ENCODE measurements at places on chromosomes 6 and 20. TPM values are rescaled to one million over a fixed set of nuclear protein-coding genes. Genes with fewer than 3 reads are reported as not detected.

GRCh38 chr6:147087641-147088040, 116.6 kb upstream of the STXBP5 start:
- H3K4me1 ChIP-seq, result peaks cover 2% of the 10 kb centered on the region
- DNase-seq, result no peak
- no peak overlapping the region for H3K27ac ChIP-seq

DNA sequence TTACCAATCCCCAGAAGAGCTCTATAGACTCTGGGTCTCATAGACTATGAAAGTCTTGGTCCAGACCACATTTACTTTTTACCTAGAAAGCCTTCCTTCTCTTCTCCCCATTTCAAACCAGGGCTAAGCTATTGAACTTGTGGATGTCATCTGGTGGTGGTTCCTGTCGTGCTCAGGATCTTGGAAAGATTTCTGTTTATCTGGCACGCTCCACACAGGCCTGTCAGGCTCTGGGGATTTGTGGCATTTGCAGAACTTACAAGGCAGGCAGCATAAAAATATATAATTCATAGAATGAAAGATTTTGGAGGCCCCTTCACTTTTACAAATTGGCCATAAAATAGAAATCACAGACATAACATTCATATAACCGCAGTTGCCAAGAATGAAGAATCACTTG, 188.1 kb downstream of the UST start:
- H3K27me3 ChIP-seq, result peaks cover 9% of the 10 kb centered on the region
- no peak for DNase-seq
- no peaks in the 10 kb centered on the region for H3K36me3 ChIP-seq
- no peak overlapping the region for H3K4me3 ChIP-seq
- no peak overlapping the region for H3K27ac ChIP-seq

GRCh38 chr20:3367089-3367488, 40.4 kb downstream of the DNAAF9 start:
- H3K27me3 ChIP-seq, result no peaks in the 10 kb centered on the region
- H3K36me3 ChIP-seq, result peaks cover 16% of the 10 kb centered on the region
- peaks cover 7% of the 10 kb centered on the region for H3K4me1 ChIP-seq
- no peak for DNase-seq

PNLDC1 gene
- total RNA-seq, result 0.96 TPM

DNA sequence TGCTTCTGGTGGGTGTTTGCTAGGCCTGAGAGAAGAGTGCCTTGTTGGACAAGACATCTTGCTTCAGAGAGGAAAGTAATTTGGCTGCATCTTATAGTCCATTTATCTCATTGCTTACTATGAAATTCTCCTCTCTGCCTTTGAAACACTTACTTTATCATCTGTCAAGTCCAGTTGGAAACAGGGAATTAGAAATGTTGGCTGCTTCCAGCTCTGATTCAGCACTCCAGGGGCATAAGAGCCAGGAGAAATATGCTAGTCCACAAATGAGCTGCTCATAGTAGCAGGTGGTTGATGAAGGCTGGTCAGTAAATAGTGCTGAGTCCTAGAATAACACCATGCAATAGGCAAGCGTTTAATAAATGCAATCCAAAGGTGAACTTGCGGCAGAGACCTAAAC, 227.1 kb downstream of the SLC35F1 start:
- no peak overlapping the region for H3K27ac ChIP-seq
- H3K4me3 ChIP-seq, result no peak overlapping the region
- no peaks in the 10 kb centered on the region for H3K36me3 ChIP-seq
- peaks cover 6% of the 10 kb centered on the region for H3K27me3 ChIP-seq
- H3K4me1 ChIP-seq, result no peaks in the 10 kb centered on the region

GRCh38 chr20:21918398-21918797, 212.9 kb downstream of the PAX1 start:
- no peak overlapping the region for H3K4me3 ChIP-seq
- H3K4me1 ChIP-seq, result no peaks in the 10 kb centered on the region
- DNase-seq, result no peak

- no peak overlapping the region for H3K27ac ChIP-seq
- DNase-seq, result no peak
- no peak overlapping the region for H3K4me3 ChIP-seq
- no peaks in the 10 kb centered on the region for H3K36me3 ChIP-seq
These were observed 44.0 kb upstream of the SLC22A16 start for GRCh38 chr6:110520209-110520965.

WFDC10B gene
- total RNA-seq, result not detected

GRCh38 chr6:105034470-105034869, 77.6 kb downstream of the LIN28B start:
- no peak for DNase-seq
- no peaks in the 10 kb centered on the region for H3K4me1 ChIP-seq
- H3K27ac ChIP-seq, result no peak overlapping the region
- no peaks in the 10 kb centered on the region for H3K36me3 ChIP-seq
- no peak overlapping the region for H3K4me3 ChIP-seq

DNA sequence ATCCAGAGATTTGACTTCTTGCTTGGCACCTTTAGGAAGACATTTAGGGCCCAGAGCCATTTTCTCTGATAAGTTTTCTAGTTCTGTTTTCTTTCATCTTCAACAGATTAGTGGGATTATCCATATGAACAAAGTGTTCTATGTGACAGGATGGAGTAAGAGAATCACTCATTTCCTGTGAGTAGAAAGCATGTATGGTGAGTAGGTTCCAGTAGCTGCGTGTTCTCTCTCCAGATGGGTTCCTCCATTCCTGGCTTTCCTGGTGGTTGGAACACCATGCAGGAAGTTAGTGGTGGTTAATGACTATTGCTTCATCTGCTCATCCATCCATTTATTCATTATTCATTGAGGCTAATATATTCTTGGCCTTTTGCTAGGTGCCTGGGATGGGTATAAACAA, 54.0 kb downstream of the EFCAB8 start:
- no peak for DNase-seq
- H3K27me3 ChIP-seq, result no peaks in the 10 kb centered on the region
- H3K36me3 ChIP-seq, result peaks cover 7% of the 10 kb centered on the region
- no peak overlapping the region for H3K4me3 ChIP-seq
- no peaks in the 10 kb centered on the region for H3K4me1 ChIP-seq

DNA sequence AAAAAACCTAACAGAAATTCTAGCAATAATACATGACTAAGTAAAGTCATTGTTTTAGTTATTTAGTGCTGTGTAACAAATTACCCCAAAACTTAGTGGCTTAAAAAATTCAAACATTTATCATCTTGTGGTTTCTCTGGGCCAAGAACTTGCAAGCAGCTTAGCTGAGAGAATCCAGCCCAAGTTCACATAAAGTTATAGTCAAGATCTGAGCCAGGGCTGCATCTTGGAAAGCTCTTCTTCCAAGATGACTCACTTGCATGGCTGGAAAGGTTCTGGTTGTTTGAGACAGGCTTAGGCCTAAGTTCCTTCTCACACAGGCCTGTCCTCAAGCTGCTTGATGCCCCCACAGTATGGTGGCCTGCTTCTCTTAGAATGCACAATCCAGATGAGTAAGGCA, 217.8 kb upstream of the TSHZ2 start:
- no peaks in the 10 kb centered on the region for H3K4me1 ChIP-seq
- no peaks in the 10 kb centered on the region for H3K36me3 ChIP-seq
- H3K27me3 ChIP-seq, result no peaks in the 10 kb centered on the region

- H3K4me1 ChIP-seq, result peaks cover 7% of the 10 kb centered on the region
- H3K4me3 ChIP-seq, result no peak overlapping the region
- H3K27me3 ChIP-seq, result no peaks in the 10 kb centered on the region
- no peak overlapping the region for H3K27ac ChIP-seq
- H3K36me3 ChIP-seq, result no peaks in the 10 kb centered on the region
These were observed 450.7 kb upstream of the OPRM1 start for GRCh38 chr6:153588330-153588729.

MLN gene
- not detected for total RNA-seq

- DNase-seq, result no peak
- no peaks in the 10 kb centered on the region for H3K36me3 ChIP-seq
- no peak overlapping the region for H3K27ac ChIP-seq
- H3K27me3 ChIP-seq, result peaks cover 16% of the 10 kb centered on the region
- no peaks in the 10 kb centered on the region for H3K4me1 ChIP-seq
- no peak overlapping the region for H3K4me3 ChIP-seq
These were observed 14.8 kb upstream of the MAS1L start for GRCh38 chr6:29502597-29502996.

PRL gene
- not detected for total RNA-seq

LCA5 gene
- total RNA-seq, result 0.26 TPM

DNA sequence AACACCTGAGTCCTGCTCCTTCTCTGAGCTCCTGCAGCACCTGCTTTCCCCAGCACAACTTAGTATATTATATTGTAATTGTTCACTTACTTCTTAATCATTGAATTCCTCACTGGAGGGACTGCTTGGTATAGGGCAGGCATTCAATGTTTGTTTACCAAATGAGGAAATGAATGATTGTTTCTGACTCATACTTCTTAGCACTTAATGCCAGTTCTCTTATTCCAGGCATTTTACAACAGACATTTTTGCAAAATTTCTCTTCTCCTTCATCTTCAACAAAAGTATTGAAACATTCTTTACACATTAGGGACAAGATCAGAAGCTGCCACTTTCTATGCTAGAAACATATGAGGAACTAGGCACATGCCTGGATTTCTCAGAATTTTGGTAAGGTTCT, 119.4 kb downstream of the TBX18 start:
- no peaks in the 10 kb centered on the region for H3K4me1 ChIP-seq
- no peak overlapping the region for H3K4me3 ChIP-seq
- no peaks in the 10 kb centered on the region for H3K36me3 ChIP-seq
- H3K27ac ChIP-seq, result no peak overlapping the region
